HTR-8/SVneo (cell line): ENCODE measurements at places on chromosomes 1 and 21.

DNA sequence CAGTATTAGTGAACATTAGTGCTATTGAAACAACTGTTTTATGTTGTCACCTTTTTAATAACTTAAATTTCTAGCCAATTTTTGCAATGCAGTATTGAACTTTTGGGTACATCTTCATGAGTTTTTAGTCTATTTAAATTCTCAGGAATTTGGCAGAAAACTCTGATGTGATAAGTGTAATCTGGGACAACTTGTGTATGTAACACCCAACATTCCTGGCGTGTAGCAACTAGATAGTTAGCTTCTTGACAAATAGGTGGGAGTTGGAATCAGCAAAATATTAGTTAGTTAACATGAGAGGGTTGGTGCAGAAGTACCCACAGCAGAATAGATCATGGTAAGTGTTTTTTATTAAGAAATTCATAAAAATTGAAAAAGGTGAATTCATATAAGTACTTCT is 111.6 kb downstream of the ITSN1 start:
- DNase-seq = no peak

DNA sequence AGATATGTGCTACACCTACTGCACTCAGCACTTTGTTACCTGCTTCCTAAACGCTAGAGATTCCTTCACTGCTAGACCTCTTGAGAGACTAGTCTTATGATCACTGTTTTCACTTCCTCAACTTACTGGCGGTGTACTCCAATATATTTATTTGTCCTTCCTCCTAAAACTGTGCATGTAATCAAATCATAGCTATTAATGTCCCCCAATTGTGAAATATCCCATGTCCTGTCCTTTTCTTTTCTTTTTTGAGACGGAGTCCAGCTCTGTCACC is 3.4 kb downstream of the SOAT1 start:
- no peak for DNase-seq

DNA sequence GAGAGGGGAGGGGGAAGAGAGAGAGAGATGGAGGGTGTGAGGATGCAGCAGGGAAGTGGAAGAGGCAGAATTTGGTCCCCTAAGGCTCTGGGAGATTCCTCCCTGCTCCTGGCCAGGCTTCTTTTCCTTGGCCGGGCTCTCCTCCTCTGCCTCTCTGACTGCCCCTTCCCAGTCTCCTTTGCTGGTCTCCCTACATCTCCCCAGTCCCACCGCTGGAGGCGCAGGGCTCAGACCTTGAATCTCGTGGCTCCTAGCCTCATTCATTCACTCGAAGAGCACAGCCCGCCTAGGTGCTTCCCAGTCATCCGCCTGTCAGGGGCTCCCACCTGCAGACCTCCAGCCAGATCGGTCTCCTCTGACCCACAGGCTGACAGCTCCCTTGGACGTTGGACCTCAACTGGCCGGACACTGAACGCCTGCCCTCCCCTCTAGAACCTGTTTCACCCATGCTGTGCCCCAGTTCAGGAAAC is 76.5 kb downstream of the VWA5B1 start:
- DNase-seq = peak; percentile 30

DNA sequence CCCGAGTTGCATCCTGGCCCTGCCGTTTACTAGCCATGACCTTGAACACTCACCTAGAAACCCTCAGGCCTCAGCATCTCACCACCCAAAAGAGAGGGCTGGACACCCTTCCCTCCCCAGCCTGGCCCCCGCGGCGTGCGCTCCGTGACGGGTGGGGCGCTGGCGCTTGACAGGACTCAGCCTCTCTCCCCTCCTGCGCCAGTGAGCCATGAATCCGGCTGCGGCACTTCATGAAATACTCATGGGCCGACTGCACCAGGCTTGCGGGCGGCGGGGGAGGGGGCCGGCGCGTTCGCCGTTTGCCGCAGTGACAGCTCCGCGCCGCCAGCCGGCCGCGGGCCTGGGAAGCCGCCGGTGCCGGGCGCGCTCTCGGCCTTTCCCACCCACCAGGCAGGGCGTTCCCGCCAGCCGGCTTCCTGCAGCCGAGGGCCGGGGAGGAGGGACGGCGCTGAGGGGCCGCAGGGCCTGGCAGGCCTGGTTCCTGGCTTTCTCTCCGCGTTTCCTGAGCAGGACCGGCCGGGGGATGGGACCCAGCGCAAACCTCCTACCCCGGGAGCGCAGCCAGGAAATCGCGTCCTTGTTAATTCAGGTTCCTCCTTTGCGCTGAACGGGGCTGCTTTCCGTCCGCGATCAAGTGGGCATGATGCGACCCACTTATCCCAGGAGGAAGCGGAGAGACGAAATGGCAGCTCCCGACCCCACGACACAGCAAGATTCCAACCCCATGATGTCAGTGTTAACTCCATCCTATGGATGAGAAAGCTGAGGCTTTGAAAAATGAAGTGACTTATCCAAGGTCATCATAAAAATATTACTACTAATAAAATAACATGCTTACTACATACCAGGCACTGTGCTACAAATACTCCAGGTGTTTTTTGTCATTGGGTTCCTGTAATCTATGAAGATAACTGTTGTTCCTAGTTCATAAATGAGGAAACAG is 9.1 kb upstream of the LUZP1 start:
- no peak for DNase-seq

DNA sequence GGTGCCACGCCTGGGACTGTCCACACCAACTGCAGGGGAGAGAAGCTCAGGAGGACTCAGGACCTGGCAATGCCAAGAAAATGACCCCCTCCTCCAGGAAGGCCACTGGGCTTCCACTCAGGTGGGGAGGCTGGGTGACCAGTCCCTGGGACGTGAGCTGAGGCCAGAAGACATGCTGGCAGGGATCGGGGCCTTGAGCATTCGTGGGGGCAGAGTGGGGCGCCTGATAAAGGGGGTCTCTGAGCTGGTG is 15.3 kb upstream of the COL6A2 start:
- no peak for DNase-seq

DNA sequence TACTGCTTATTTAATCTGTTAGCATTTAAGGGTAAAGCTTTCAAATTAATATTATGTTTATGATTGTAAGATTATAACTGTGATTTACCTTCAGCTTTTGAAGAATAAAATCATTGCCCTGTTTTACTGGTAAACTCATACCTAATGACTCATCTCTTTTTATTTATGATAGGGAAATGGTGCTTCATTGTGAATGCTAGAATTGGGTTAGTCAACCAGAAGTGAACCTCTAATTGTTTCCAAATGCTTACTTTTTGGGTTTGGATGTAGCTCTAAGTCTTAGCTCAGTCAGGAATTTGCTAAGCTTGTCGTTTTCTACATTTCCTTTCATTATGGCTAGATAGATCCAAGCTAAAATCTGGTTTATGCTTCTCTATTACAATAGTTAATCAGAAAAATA is 59.4 kb downstream of the SLC30A7 start:
- peak; percentile 1 for DNase-seq

DNA sequence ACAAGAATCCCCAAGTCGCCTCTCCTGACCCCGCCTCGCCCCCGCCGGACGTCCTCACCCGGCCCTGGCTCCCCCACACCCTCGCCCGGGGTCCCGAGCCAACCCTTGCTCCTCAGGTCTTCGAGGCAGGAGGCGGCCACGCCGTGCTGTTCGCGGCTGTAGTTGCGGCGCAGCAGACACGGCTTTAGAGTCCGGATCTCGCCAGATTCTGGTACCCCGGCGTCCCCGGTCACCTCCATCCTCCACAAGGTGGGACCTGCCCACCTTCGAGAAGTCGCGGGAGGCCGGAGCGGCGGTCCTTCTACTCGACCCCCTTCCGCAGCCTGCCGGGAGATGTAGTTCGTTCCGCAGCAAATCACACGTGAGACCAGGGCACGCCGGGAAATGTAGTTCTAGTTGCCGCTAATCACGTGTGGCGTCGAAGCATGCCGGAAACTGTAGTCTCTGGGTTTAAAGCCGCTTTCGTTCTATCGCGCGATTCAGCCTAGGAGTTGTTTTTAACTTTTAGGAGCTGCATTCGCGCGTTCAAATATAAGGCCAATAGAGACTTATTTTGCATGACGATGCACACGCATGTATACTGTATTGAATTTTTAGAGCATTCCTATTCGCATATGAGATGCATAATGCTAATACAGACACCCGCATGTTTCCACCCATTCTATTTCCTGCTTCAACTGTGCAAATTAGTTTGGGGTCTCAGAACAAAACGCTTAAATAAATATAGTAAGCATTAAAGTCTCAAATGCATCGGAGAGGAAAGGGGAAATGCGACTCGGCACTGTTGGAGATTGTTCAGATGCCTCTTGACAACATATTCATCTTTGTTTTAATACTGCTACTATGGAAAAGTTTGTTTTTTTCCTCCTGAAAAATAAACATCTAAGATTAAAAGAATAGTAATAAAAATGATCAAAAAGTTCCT is at the start of gene DFFA:
Gene DFFA (minus strand): TSS at position 310 of the 925 bp plus-strand sequence. CDS start 71 bp downstream, at position 239.
- peak; percentile 94 for DNase-seq

DNA sequence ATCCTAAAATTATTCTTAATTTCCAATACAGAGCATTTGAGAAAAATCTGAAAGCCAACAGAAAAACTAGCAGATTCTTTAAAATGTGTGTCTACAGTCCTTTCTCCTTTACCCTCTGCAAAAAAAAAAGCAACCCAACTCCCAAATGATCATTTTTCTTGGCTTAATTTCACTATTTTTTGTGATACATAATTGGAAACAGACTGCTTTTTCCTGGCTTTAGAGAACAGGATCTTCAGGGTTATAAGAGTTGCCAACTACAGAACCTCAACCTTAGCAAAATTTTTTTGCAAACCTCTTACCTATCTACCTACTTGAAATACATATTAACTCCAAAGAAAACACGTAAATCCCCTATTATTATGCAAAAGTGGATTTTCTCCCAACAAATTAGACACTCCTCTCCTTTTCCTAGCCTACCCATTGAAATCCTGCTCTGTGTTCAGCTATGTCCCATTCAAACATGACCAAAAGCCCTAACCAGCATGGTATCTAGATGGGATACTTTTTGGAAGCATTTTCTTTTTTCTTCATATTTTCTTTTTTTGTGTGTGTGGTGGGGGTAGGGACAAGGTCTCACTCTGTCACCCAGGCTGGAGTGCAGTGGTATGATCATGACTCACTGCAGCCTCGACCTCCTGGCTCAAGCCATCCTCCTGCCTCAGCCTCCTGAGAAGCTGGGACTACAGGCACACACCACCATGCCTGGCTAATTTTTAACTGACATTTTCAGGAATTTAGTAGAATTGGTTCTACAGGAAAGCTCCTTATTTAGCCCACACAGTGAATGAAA is 9.0 kb downstream of the TGFBR3 start:
- no peak for DNase-seq

DNA sequence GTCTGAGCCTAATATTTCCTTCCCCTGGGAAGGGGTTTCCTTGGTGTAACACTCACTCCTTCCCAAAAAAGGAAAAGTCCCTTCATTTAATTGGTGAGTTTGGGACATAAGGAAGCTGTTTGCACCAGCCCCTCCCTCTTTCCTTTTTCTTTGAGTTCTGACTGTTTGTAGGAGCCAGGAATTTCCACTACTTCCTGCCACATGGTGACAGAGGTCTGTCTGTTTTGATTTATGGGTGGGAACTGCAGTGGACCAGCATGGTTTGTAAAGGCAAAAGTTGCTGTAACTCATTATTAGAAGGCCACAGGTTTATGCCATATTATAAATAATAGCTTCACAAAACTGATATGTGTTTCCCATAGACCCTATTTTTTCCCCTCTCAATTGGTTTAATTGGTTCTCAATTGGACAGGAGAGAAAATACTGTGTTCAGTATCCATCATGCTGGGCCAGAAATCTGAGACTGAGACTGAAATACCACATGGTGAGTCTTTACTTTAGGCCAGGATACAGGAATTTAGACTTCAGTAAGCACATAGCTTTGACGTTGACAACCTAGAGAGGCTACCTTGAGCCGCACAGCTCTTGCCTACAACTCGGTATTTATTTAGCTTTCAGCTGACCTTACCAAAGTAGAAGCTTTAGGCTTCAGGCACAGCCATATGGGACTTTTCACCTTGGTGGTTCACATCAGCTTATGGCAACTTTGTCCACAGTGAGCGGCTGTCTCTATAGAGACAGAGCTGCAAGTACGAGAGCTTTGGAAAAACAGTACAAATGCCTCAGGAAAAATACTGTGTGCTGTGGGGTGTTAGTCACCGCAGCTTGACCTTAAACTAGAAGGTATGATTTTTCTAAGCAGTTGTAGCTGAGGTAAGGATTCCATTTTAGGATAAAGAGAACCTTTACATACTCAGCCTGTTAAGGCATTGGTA is 40.0 kb upstream of the RGS7 start:
- DNase-seq = peak; percentile 31

DNA sequence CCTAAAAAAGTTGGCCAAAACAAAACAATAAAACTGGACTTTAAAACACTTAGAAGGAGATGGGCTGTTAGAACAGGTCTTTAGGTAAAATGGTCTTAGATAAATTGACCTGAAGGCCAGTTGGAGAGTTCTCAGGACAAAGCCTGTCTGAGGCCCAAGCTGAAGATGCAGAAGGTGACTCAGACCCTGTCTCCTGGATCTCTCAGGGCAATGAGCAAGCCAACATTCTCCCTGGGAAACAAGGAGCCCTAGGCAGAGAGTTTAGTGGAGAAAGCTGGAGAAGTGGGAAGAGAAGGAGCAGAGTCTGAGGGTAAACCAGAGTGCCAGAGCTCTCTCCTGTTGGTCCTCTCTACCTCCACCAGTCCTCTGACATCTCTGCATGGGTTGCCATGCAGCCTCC is 70.1 kb downstream of the FCRL5 start:
- DNase-seq = no peak

DNA sequence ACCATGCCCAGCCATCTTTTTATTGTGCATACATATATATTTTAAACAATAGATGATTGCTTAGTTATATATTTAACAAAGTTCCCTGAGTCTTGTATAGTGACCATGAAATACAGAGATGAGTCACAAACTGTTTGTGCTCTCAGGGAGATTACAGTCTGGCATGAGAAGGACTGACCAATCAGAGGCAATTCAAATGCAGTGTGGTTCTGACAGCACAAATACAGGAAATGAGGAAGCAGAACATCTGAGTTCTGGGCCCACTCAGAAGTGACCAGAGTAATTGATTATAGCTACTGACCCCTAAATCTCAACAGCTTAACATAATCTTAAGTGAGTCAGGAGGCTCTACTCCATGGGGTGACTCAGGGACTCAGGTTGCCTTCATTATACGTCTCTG is 534.5 kb downstream of the OMA1 start:
- no peak for DNase-seq

- peak; percentile 41 for DNase-seq
Measured at GRCh38 chr21:23968722-23969647, 1638.3 kb downstream of the MRPL39 start.

- DNase-seq = no peak
Measured at GRCh38 chr1:187121661-187122060, 292.9 kb downstream of the PLA2G4A start.
